ENCODE measurements at places on chromosomes 12 and 14.
A peak's percentile ranks its signal among the peaks of the same experiment; 100 is the strongest.

DNA sequence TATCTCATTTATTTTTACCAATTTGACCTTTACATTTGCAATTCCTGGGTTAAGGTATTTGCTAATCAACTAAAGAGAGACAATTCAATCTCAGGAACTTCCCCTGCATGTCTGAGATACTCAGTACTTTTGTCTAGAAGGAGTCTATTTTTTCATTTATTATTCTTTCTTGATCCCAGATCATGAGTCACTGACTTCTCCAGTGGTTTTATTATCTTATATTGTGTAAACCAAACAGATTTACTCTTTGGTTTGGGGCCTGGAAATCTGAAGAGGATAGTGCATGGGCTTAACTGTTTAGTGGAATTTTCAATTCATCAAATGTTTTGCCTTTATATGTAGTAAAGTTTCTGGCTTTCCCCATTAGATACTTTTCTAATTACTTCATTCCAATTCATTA lies 185.4 kb downstream of the ALG10B start:
- no peak for DNase-seq

GRCh38 chr12:63389211-63389610 lies 238.2 kb upstream of the AVPR1A start:
- no peak for DNase-seq

- no peak for DNase-seq
Measured at GRCh38 chr14:67503331-67503730, 14.8 kb upstream of the TMEM229B start.

DNA sequence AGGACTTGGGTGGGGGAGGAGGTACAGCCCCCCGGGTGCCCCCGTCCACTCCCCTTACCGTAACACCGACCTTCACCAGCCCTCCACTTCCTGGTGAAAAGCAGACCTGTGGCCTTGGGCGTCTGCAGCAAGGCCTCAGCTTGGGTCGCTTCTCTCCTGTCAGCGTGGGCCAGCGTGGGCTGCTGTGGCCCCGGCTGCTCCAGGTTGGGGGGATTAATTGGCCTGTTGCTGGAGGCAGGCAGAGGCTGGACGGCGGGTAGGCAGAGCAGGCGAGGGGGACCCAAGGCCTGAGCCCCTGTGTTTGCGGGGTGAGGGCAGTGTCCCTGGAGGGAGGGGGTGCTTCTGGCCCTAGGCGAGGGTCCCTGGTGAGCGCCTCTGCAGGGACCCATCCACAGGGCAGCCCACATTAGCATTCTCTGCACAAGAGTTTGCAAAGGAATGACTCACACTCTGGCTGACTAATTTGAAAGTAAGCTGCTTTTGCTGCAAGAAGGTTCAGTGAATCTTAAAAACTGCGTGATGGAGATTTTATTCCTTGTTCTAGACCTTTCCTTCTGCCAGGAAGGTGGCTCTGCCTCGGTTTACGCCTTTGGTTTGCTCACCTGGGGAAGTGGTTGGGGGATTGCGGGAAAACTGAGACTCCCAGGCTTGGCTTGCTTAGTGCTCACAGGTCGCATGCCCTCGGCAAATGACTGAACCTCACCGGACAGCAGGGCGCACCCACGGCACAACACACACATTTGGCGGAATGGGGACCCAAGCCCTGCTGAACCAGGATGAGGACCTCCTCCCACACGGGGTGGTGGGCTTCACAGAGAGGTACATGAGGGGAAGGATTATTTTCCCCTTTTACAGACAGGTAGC lies 37.9 kb upstream of the DLK1 start:
- peak; percentile 74 for DNase-seq

- DNase-seq, result no peak
Measured at GRCh38 chr12:67624355-67624754, 24.2 kb upstream of the DYRK2 start.

GRCh38 chr14:103492156-103492925 lies 30.3 kb downstream of the CKB start:
- DNase-seq, result no peak

DNA sequence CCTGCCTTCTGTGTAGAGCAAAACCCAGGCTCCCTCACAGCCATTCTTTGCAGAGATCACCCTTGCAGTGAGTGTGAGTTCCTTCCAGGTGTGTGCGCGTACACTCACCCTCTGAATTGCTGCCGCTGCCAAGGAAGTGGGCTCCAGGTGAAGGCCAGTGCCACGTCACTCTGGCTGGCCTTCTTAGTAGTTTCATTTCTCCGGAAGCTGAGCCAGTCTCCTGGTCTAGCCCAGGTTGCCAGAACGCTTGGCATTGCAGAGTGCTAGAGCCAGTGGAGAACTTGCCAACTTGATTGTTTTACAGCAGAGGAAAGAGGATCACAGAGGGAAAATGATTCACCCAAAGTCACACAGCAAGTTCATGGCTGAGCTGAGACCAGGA lies 11.0 kb downstream of the CBLN3 start:
- no peak for DNase-seq

DNA sequence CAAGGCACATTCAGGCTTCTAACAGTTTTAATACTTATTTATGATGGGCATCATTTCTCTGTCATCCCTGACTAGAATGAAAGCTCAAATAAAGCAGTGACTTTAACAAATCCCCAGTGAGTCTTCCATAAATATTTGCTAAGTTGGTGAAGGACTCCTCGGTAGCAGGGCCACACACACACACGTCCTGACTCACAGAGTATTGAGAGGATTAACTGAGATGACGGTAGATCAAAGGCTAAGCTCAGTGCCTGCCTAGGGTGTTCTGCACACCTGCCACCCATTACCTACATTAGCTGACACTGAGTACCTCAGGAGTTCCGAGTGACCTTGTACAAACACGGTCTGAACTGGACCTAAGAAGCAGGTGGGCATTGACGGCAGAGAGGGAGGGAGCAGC lies 197.3 kb upstream of the SFSWAP start:
- no peak for DNase-seq

DNA sequence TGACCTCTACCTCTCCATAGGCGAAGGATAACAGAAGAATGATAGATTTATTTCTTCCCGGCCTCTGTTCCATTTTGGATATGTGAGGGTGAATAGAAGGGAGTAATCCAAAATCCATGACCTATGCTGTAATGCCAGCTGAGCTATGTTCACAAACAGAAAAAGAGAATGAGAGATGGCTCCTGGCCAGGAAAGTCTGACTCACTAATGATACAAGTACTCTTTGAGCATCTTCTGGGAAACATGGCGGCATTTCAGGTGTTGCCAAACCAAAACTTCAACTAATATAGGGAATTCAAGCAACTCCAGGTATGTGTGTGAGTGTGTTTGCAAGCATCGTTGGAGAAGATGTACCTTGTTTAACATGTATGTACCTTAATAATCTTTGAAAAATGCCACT lies 55.1 kb downstream of the MED13L start:
- DNase-seq, result peak; percentile 81

GRCh38 chr14:85581691-85582090 lies 51.7 kb downstream of the FLRT2 start:
- DNase-seq, result no peak

GRCh38 chr12:12560587-12561370 lies 1.9 kb downstream of the DUSP16 start:
- DNase-seq, result peak; percentile 50

- DNase-seq, result no peak
Measured at GRCh38 chr12:117890137-117890536, 78.7 kb downstream of the KSR2 start.

DNA sequence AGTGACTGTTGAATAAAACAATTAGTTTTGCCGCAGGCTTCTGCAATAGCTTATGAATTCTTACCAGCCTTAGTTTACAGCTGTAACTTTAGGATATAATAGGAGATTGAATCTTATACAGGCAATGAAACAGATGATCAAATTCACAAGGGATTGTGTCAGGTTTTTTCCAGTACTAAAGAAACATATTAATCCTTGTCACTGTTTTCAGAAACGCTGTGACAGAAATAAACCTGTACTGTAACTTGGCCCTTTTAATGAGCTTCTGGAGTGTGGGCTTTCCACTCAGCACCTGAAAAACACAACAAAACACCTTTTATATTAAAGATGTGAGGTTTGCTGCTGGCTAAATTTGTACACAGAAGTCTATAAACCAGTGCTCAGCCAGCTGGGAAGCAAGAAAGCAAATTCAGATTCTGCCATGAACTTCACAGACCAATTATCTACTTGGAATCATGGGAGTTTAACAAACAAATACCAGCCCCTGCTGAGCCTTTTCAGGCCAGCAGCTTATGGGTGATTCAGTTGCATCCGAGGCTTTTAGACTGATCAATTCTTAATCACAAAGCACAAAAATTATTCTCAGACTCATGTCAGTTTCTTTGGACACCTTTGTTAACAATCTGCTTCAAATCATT lies 109.5 kb downstream of the FOXG1 start:
- no peak for DNase-seq

GRCh38 chr12:119994892-119995658 lies 6.0 kb downstream of the BICDL1 start:
- no peak for DNase-seq

- DNase-seq, result peak; percentile 75
Measured at GRCh38 chr12:12839873-12840579, 26.9 kb downstream of the DDX47 start.

- no peak for DNase-seq
Measured at GRCh38 chr12:75997658-75998057, 33.9 kb downstream of the PHLDA1 start.

DNA sequence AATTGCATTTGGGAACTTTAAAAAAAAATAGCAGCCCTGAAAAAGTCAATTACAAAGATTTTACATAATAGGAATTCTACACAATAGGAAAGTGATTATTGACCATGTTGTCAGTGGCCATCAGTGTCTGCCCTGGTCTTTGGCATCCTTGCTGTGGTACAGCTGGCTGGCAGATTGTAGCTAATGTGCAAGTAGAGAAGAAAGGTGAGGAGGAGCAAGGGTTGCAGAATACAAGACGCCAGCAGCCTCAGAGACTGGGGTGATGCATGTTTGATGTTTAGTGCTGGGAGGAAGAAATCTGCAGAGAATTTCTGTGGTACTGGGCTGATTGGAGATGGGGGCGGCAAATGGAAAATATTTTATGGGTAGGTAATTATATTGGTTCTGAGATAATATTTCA lies 322.9 kb downstream of the TMEM117 start:
- no peak for DNase-seq

DNA sequence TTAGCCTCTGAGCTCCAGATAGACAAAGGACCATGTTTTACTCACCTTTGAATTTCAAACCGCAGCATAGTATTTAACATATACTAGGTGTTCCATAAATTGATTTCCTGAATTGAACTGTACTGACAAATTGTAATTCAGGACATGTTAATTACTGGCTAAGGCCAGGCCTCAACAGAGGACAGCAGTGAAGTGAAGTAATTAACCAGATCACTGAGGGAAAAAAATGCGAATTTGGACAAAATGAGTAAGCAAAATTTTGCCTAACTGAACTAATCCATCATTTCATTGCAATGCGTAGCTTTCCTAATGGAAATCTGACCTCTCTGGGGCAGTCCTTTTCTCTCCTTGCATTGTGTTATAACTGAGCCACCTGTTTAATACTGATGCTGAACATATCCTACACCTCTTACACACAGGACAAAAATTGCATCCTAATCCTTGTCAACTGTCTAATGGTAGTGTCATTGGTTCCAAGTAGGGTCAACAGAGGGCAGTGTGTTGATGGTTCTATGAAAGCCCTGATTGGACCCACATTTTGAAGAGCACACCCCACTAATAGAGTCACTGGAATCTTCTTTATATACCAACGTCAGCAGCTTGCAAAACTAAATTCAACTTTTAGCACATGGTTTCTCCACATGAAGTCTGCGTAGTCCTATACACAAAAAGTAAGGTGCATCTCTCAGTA lies 148.4 kb downstream of the SLC25A21 start:
- no peak for DNase-seq

- no peak for DNase-seq
Measured at GRCh38 chr14:99818503-99819036, 25.4 kb downstream of the EML1 start.

DNA sequence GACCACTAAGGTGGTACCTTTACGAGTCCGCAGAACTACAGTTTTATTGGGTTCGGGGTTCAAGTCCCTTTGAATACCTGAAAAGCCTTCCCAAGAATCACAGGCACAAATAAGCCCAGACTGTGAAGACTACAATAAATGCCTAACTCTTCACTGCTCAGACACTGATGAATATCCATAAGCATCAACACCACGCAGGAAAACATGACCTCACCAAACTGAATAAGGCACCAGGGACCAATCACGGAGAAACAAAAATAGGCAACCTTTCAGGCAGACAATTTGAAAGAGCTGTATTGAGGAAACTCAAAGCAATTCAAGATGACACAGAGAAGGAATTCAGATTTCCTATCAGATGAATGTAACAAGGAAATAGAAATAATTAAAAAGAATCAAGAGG lies 24.2 kb upstream of the P2RX7 start:
- no peak for DNase-seq

- no peak for DNase-seq
Measured at GRCh38 chr14:56949828-56950227, 139.5 kb upstream of the OTX2 start.

DNA sequence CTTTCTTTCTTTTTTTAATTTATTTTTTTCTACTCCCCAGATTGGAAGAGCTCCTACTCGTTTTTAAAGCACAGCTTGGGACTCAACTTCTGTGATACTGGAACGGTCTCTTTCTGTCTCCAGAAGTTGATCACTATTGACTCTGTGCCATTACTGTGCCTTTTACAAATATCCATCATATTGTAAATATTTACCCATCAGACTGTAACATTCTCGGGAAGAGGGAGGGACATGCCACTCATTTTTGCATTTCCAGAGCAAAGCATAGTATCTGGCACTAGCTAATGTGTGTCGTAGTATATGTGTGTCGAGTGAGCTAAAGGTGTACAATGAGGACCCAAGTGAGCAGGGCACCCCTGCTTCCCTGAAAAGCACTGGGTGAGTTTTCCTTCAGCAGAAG lies 24.0 kb upstream of the GSG1 start:
- DNase-seq, result no peak

GRCh38 chr14:32085845-32086383 lies 8.8 kb downstream of the ARHGAP5 start:
- no peak for DNase-seq

GRCh38 chr14:95741038-95741490 lies 27.1 kb upstream of the TCL1A start:
- no peak for DNase-seq

DNA sequence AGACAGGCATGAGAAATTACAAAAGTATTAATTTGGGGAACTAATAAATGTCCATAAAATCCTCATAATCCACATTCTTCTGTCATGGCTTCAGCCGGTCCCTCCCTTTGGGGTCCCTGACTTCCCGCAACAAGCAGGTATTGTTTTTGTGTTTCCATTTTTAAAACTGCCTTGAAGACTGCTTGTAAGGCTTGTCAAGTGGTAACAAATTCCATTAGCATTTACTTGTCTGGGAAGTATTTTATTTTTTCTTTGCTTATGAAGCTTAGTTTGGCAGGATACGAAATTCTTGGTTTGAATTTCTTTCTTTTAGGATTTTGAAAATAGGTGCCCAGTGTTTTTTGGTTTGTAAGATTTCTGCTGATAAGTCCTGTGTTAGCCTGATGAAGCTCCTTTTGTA lies 65.3 kb upstream of the LRFN5 start:
- DNase-seq, result no peak

DNA sequence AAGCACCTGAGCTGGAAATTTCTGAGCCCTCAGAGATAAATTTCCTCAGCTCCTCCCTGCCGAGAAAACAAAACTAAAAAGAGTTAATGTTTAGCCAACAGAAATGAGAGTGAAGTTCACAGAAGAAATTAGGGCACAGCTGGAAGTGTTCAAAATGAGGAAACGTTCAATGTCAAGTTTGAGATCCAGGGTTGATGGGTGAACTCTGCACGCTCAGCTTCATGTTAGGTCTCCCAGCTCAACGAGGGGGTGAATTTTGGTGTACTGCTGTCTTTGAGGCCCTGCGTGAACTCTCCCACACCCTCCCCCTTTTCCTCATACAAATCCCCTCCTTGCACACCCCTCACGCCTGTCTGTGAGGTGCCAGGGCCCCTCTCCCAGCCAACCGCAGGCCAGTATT lies 13.3 kb upstream of the OAS3 start:
- no peak for DNase-seq
